ENCODE measurements at places on chromosomes 6 and 20. TPM values are rescaled to one million over a fixed set of nuclear protein-coding genes. Genes with fewer than 3 reads are reported as not detected.

GRCh38 chr6:137688230-137688971, 178.7 kb upstream of the TNFAIP3 start:
- no peaks in the 10 kb centered on the region for H3K36me3 ChIP-seq
- DNase-seq, result no peak
- no peaks in the 10 kb centered on the region for H3K27me3 ChIP-seq

DNA sequence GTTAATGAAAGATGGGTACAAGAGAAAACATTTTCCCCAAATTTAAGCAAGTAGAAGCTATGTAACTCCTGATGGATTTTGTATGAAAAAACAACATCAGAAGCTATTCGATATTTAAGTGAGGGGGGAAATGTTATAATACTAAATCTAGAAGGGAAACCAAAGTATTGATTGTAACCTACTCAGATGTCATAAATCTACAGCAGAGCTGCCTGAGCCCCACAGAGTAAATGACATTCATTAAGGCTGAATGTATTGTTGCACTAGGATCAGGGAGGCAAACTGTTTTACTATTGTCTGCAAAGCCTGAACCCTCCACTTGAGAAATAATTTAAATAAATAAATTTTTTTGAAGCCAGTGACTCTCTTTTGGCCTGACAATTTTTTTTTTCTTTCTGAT, 19.3 kb downstream of the ANKRD6 start:
- H3K27me3 ChIP-seq, result no peaks in the 10 kb centered on the region
- DNase-seq, result no peak
- H3K27ac ChIP-seq, result no peak overlapping the region
- no peak overlapping the region for H3K4me3 ChIP-seq
- H3K4me1 ChIP-seq, result no peaks in the 10 kb centered on the region

GRCh38 chr20:21804802-21805201, 99.3 kb downstream of the PAX1 start:
- H3K27me3 ChIP-seq, result no peaks in the 10 kb centered on the region
- no peaks in the 10 kb centered on the region for H3K4me1 ChIP-seq
- H3K27ac ChIP-seq, result no peak overlapping the region
- DNase-seq, result no peak
- no peak overlapping the region for H3K4me3 ChIP-seq
- no peaks in the 10 kb centered on the region for H3K36me3 ChIP-seq

DNA sequence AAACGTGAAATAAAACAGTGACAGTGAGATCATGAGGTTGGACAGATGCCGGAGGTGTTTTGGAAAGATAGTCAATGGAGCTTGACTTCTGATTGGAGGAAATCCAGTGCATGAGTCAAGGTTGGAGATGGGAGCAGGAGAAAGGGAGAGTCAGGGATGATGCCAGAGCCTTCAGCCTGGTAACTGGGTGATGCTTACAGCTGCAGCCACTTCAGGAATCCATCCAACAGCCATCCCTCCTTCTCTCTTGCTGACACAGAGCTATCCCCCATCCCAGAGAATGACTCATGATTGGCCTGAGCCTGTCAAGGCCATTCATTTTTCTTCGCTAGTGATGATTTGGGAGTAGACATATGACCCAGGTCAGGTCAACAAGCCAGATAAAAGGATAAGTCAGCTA, 112.8 kb downstream of the SAMD5 start:
- H3K27ac ChIP-seq, result no peak overlapping the region
- no peak for DNase-seq
- no peaks in the 10 kb centered on the region for H3K27me3 ChIP-seq
- no peaks in the 10 kb centered on the region for H3K36me3 ChIP-seq
- no peaks in the 10 kb centered on the region for H3K4me1 ChIP-seq
- no peak overlapping the region for H3K4me3 ChIP-seq

GRCh38 chr6:101650402-101651100, 257.0 kb downstream of the GRIK2 start:
- DNase-seq, result no peak
- H3K36me3 ChIP-seq, result no peaks in the 10 kb centered on the region
- H3K4me1 ChIP-seq, result no peaks in the 10 kb centered on the region
- no peak overlapping the region for H3K27ac ChIP-seq
- H3K4me3 ChIP-seq, result no peak overlapping the region

DNA sequence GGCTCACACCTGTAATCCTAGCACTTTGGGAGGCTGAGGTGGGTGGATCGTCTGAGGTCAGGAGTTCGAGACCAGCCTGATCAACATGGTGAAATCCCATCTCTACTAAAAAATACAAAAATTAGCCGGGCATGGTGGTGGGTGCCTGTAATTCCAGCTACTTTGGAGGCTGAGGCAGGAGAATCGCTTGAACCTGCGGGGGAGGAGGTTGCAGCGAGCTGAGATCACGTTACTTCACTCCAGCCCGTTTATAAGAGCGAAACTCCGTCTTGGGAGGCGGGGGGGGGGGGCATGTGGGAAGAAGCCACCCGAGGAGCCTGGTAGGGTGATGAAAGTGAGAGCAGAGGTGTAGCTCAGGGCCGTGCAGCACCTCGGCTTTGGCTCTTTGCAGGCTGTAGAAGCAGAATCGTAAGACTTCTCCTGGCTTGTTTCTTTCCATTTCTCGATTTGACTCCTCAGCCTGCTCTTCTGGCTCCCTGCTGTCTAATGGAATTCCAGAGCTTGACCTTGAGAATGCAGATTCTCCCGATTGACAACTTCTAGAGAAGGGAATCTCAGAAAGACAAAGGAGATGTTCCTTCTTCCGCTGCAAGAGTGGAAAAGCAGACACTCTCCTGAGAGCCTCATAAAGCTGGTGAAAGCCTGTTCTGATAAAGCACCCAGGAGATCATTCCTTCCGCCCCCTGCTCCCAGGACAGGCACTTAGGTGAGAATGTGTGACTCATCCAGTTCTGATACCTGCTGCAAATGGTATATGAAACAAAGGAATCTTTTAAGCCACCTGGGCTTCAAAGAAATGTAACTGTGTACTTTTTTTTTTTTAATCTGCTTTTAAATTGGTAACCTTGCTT, 26.0 kb upstream of the PPP1R16B start:
- no peak for DNase-seq
- H3K4me1 ChIP-seq, result no peaks in the 10 kb centered on the region
- H3K27ac ChIP-seq, result no peak overlapping the region
- H3K27me3 ChIP-seq, result no peaks in the 10 kb centered on the region
- no peak overlapping the region for H3K4me3 ChIP-seq

- no peak overlapping the region for H3K27ac ChIP-seq
- peak; percentile 5 for DNase-seq
- H3K4me3 ChIP-seq, result no peak overlapping the region
- H3K36me3 ChIP-seq, result no peaks in the 10 kb centered on the region
- no peaks in the 10 kb centered on the region for H3K4me1 ChIP-seq
- no peaks in the 10 kb centered on the region for H3K27me3 ChIP-seq
Measured at GRCh38 chr6:46876126-46876525, 45.6 kb downstream of the ADGRF5 start.

- no peak for DNase-seq
- no peaks in the 10 kb centered on the region for H3K27me3 ChIP-seq
- H3K4me3 ChIP-seq, result no peak overlapping the region
Measured at GRCh38 chr6:38054527-38055202, 235.1 kb downstream of the ZFAND3 start.

- no peak overlapping the region for H3K27ac ChIP-seq
- peak; percentile 28 for DNase-seq
- no peaks in the 10 kb centered on the region for H3K27me3 ChIP-seq
- no peaks in the 10 kb centered on the region for H3K4me1 ChIP-seq
- H3K4me3 ChIP-seq, result no peak overlapping the region
Measured at GRCh38 chr6:2072453-2072852, 173.0 kb downstream of the GMDS start.

GRCh38 chr6:74626288-74626687, 579.6 kb downstream of the COL12A1 start:
- DNase-seq, result no peak
- H3K36me3 ChIP-seq, result no peaks in the 10 kb centered on the region

The UNC5CL gene
- total RNA-seq, result not detected

The FHL5 gene
- not detected for total RNA-seq

The TNFRSF21 gene
- total RNA-seq, result 2.9 TPM

The HSF2 gene
- total RNA-seq, result 24.5 TPM

The PMEPA1 gene
- 6.6 TPM for total RNA-seq

The HLA-DOB gene
- total RNA-seq, result not detected

The TSHZ2 gene
- 13.4 TPM for total RNA-seq

The DPPA5 gene
- not detected for total RNA-seq

The RIOK1 gene
- 22.5 TPM for total RNA-seq

Data from GM23248 (cell line).